Bone marrow (tissue), 2 donors: ENCODE measurements at places on chromosomes 5 and 9.

GRCh38 chr5:26649000-26649399, 389.4 kb downstream of the CDH9 start:
- no peak for DNase-seq

- no peak for DNase-seq
Measured at GRCh38 chr9:5435912-5436311, 1.8 kb downstream of the PLGRKT start.

GRCh38 chr5:103993031-103993430, 430.4 kb upstream of the NUDT12 start:
- no peak for DNase-seq

GRCh38 chr5:150598821-150599273, 41.6 kb upstream of the SYNPO start:
- DNase-seq, result no peak

DNA sequence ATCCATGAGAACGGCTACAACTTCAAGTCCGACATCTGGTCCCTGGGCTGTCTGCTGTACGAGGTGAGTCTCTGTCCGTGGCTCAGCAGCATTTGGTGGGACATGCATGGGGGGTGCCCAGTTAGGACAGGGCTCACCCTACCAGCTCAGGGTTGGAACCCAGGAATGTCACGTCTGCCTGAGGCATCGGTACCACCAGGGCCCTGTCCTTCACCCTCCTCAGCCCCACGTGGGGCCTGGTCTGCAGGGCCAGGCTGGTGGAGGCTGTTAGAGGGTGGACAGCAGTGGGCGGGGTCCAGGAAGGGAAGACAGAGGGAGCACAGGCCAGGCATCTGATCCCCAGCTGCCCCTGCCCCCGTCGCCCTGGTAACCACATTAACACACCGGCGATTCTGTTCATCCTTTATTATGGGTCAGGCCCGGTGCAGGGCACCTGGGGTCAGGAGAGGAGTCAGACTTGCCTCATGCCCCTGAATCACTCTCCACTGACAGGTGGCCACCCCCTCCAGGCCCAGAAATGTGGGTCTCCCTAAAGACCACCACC, 75.6 kb downstream of the PSMB7 start:
- no peak for DNase-seq

- no peak for DNase-seq
Measured at GRCh38 chr9:84655447-84655846, 14.1 kb upstream of the NTRK2 start.

DNA sequence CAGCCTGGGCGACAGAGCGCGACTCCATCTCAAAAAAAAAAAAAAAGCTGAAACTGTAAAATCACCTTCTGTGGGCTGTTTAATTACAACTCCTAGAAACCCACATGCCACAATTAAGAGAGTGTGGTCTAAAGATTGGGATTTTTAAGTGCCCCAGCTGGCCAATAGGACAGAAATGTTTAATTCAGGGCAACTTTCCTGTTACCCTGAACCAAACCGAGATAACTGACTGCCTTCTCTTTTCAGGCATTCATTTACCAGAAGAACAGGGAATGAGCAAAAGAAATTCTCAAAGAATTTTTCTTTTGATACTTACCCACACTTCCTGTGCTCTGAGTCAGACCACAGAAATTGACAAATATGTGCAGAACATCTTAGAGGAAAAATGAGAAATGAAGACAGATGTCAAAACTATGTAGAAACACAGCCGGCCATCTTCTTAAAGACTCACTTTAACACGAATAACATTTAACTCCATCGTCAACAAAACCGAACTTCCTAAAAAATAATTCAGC, 221.3 kb upstream of the DAPK1 start:
- DNase-seq, result no peak

DNA sequence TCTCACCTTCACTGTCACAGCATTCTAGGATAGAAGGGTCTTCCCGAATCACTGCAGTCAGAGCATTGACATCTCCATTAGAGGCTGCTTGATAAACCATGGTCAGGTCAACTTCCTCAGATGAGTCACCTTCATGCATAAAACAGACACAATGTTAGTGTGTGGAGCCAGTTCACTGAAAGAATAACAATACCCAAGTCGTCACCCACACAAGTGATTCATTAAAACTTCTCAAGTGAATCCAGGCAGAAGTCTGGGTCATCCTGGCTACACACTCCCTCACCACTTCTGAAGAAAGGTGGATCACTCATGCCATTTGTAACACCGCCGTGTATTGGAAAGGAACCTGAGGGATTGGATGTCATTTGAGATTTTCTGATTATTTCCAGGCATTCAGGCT, 49.6 kb downstream of the ANKRD55 start:
- no peak for DNase-seq

- DNase-seq, result no peak
Measured at GRCh38 chr5:50292735-50293394, 148.2 kb downstream of the EMB start.

GRCh38 chr9:131473198-131473885, 29.4 kb upstream of the POMT1 start:
- DNase-seq, result no peak

DNA sequence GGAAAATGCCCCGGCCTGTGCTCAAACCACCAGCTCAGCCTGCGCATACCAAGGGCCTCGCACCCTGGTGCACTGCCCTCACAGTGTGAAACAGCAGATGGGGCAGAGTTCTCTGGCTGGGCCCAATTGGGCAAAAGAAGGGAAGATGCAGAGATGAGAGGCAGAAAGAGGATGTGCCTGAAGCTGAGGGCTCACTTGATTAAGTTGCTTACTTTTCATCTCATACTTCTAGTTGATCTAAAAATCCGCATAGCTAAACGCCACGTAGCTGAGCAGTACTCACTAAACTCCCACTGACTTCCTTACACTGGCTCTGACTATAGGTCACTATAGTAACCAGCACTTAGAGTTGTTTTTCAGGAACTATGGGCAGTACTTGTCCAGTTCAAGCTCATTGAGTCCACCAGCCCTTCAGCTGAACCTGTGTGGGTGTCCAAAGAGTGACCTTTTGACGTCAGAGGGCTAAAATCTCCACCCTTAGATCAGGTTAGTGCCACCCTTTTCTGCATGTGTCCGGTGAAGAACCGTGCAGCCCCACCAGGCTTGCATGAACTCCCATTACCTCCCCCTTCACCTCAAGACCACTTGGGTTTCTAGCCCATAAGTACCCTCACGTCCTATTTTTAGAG, 215.2 kb downstream of the AUH start:
- DNase-seq, result no peak

DNA sequence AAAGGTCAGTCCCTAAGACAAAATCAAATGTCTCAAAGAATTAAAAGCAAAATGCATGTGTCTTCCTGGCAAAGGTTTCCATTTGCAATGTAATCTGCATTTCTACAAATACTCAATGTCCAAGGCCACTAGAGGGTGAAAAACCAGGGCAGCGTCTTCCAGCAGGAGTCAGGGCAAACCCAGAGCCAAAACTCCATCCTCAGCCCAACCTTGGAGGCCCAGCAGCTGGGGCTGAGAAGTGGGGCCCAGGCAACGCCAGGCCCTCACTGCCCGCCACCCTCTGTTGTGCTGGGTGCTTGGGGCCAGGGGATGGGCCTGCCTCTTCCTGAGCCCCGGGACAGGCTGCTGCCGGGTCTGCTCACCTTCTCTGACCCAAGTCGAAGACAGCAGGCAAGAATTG, 200.1 kb downstream of the PAX5 start:
- DNase-seq, result no peak

DNA sequence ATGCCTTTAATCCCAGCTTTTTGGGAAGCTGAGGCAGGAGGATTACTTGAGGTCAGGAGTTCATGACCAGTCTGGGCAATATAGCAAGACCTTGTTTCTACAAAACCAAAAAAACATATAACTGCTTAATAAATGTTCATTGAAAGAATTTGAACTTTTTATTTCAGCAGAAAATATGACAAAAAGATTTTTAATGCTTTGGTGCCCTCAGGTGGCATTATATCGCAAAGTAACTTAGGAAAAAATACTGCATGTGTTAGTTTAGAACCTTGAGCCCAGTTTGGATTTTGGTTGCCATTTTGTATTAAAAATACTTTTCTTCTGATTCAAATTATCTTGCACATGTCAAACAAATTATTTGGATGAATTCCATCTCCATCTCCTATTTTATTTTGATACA, 103.2 kb downstream of the GPBP1 start:
- DNase-seq, result no peak

GRCh38 chr5:96503501-96504236, 70.6 kb upstream of the PCSK1 start:
- no peak for DNase-seq

DNA sequence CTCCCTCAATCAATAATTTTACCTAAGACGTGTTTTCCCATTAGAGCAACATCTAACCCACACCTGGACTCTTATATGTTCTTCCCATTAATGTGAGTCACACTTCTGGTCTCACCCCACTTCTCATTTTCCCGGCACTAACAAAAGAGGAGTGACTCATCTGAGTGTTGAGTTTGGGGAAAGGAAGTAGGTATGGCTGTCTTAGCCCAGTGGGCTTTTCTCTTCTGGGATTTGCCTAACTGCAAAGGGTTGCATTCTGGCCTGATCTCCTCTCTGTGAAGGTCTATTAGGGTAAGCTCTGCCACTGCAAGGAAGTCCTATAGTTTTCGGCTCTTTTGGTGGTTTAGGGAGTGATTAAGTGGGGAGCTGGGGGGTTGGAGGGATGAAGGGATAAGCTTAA, 195.6 kb downstream of the KIAA0825 start:
- DNase-seq, result no peak

GRCh38 chr9:136242918-136243525, 2.6 kb downstream of the QSOX2 start:
- no peak for DNase-seq

DNA sequence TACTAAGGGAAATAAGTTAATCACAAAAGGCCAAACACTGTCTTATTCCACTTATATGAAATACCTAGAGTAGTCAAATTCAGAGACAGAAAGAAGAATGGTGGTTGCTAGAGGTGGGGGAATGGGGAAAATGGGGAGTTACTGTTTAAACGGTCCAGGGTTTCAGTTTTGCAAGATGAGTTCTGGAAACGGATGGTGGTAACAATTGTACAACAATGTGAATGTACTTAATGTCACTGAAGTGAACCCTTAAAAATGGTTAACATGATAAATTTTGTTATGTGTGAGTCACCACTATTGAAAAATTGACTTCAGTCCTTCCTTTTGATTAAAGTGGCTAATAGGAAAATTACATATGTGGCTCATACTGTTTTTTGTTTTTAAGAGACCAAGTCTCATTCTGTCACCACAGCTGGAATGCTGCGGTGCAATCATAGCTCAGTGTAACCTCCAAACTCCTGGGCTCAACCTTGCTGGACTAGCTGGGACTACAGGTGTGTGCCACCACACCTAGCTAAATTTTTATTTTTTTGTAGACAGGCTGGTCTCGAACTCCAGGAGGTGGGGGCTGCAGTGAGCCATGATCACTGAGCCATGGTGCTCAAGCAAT, 8.7 kb downstream of the UBQLN1 start:
- DNase-seq, result no peak

GRCh38 chr5:59333416-59333815, 560.1 kb downstream of the PDE4D start:
- DNase-seq, result no peak

GRCh38 chr9:128946571-128947276, 679 bp downstream of the DOLK start:
- DNase-seq, result no peak

GRCh38 chr5:172630482-172630881, 10.6 kb upstream of the NEURL1B start:
- DNase-seq, result no peak

GRCh38 chr5:111737716-111738115, 19.3 kb downstream of the NREP start:
- DNase-seq, result no peak

DNA sequence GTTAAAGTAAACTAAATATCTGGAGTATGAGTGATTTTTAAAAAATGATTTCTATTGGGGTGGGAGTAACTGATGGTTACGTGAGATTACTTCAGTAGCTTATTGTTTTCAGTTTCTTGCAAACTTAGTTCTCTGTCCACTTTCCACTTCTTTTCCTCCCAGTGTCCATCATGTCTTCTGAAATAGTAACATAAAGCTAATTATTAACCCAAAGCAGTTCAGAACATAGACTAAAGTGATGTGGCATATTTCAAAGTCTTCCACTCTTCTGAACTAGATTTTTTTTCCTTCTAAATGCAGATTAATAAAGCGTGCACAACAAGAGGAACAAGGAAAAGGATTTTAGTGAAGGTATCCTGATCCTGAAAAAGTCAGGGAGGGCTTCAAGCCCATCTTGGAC, 114.1 kb downstream of the MAN2A1 start:
- DNase-seq, result no peak

GRCh38 chr9:128587453-128587852, 35.1 kb downstream of the SPTAN1 start:
- DNase-seq, result no peak

- DNase-seq, result no peak
Measured at GRCh38 chr5:133687212-133688061, 75.1 kb upstream of the FSTL4 start.

DNA sequence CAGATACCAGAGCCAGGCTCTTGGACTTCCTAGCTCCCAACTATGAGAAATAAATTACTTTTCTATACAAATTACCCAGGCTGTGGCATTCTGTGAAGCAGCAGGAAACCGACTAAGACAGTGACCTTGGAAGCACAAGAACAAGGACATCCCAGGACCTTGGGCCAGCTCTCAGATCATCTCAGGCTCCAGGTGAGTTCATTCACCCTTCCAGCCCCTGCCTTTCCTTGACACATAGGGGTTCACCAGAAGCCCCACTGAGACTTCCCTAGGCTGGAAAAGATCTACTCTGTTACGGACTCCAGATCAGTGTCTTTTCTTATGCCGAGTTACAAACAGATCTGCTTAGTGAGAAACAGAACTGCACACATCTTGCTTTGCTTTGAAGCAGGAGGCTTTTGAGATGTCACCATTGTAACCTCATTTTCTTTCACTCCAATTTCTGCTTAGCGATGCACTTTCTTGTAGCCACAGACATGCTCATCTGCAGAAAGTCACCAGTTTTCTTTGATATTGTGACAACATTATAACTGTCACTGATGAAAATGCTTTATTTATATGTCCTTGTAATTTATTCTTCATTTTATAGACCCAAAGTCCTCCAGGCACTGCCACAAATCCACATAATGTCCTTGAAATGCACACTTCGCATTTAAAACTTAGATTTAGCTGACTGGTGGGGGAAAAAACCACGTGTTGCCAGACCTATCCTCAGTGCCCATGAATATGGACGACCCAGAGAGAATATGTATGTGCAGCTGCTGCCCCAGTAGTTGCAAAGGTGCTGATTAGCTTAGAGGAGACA, 8.1 kb downstream of the CD180 start:
- no peak for DNase-seq

- DNase-seq, result no peak
Measured at GRCh38 chr5:148443241-148443640, 59.5 kb downstream of the FBXO38 start.

GRCh38 chr5:102523541-102524175, 24.9 kb upstream of the SLCO6A1 start:
- no peak for DNase-seq

- no peak for DNase-seq
Measured at GRCh38 chr9:91116211-91116610, 245.5 kb downstream of the AUH start.

GRCh38 chr5:72917371-72917776, 38.5 kb upstream of the FCHO2 start:
- DNase-seq, result no peak
